ENCODE measurements at places on chromosomes 5 and 9.
A peak's percentile ranks its signal among the peaks of the same experiment; 100 is the strongest.

GRCh38 chr9:2907411-2907810 is 63.5 kb upstream of the PUM3 start:
- no peak for DNase-seq

DNA sequence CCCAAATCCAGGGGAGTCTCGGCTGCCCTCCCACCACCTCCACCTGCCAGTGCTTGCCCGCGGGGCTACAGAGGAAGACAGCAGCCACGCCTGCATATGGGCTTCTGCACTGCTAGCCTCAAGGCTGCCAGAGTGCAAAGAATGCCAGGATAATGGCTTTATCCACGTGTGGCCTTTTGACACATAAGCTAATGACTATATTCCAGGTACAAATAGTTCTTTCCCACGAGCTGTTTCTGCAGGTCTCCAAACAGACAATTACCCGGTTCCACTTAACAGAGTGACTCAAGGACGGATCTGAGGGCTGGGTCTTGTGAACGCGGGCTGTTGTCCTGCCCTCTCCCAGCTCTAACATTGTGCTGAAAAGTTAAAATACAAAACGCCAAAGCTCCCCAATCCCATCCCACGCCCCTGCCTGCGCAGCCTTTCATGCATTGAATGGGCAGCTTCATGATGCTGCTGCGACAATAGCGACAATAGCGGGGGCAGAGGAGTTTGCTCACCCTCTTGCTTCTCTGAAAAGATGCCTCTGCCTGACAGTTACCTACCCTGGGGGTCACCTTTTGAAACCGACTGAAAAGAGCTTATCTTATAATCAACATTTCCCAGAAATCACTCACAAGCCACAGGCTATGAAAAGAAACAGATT is 39.1 kb upstream of the MSH3 start:
- DNase-seq: no peak

DNA sequence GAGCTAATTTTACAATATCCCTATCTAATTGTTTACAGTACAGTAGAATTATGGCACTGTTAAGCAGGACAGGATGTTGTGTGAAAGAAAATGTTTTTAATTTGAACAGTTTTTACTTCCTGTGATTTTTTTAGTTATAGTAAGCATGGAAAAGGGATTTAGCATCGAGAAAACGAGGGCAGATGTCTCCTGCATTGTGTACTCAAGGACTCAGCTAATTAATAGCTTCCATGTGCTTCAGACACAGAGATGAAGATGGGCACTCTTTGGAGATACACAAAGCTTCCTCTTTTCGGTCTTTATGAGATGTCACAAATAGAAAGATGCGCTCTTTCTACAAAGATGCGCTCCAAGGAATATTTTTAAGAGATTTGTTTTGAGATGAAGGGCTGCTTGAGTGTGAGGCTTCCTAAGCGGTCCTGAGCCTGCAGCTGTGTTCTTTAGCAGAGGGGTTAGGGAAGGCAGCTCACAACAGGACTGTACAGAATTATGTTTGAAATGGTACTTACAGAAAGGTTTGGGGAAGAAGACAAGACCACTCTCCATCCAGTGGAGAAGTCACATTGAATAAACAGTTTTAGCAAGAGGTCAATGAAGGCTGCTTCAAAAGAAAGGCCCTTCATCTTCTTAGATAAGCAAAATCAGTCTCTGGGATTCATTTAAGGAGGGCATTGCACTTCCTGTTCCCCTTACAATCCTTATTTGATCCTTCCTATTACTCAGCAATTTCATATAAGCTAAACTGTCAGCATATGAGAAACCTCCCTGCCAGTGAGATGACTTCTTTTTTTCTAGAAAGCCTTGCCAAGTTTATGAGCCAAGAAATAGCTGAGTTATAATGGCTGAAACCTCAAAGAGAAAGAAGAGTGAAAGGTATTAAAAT is 311.5 kb downstream of the EFNA5 start:
- DNase-seq: no peak

- no peak for DNase-seq
Measured at GRCh38 chr9:108831496-108832178, 24.1 kb downstream of the ACTL7B start.

GRCh38 chr9:86282979-86283535 is 719 bp upstream of the ISCA1 start:
- DNase-seq: no peak

DNA sequence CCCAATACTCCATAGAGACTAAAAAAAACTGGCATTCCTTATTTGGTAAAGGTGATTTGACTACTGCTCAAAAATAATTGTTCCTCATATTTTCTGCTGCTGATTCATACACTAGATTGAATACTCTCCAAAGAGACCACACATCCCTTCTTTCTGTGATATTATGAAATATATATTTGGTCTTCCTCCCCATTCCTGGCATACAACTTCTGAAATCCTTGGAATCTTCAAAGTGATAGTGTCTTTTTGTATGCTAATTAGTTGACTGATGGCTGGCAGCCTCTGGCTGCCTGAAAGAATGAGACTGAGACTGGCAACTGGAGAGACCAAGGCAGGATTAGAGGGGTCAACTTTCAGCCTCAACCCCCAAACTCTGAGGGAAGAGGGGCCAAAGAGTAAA is 348.0 kb upstream of the RFX3 start:
- no peak for DNase-seq

DNA sequence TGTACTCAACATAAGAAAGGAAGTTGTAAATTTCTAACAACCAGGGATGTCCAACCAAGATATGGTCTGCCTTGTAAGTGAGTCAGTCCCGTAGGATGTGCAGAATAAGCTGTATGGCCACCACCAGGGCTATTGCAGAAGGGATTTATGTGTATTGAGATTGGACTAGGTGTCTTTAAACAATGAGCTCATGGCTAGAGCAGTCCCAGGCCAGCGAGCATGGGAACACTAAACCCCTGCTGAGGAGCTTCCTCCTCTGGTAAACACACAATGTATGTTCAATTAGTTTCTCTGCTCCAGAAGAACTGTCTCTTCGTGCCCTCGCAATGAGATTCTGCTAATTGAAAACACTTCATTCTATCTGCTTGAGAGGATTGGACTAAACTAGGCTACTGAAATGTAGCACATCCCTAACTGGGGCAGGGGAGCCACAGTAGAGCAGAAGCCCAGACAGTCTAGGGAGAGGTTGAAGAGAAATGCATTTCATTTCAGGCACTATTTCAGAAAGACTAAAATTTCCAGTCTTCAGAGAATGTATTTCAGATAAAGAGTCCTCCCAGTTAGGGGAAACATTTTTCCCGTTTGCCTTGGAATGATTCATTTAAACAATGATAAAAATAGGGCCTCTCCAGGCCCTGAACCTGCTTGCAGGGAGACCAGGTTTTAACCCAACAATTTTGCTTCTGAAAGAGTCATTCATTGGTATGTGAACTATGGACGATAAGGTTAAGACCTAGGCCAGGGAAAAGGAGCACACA is 154.7 kb downstream of the FAM114A2 start:
- no peak for DNase-seq

DNA sequence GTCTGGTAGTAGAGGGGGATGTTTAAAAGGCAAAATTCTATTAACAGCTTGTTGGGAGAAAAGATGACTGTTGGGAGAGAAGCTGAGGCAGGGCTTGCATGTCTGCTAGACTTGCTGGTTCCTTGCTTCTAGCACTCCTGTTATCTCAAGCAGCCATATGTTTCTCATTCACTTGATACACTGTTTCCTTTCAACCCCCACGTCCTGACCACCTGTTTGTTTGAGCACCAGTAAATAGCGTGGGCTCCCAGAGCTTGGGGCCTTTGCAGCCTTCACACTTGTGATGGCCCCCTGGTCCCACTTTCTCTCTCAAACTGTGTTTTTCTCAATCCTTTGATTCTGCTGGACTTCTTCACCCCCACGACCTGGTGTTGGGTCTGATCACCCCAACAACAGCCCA is 111.7 kb upstream of the TMEM161B start:
- no peak for DNase-seq

DNA sequence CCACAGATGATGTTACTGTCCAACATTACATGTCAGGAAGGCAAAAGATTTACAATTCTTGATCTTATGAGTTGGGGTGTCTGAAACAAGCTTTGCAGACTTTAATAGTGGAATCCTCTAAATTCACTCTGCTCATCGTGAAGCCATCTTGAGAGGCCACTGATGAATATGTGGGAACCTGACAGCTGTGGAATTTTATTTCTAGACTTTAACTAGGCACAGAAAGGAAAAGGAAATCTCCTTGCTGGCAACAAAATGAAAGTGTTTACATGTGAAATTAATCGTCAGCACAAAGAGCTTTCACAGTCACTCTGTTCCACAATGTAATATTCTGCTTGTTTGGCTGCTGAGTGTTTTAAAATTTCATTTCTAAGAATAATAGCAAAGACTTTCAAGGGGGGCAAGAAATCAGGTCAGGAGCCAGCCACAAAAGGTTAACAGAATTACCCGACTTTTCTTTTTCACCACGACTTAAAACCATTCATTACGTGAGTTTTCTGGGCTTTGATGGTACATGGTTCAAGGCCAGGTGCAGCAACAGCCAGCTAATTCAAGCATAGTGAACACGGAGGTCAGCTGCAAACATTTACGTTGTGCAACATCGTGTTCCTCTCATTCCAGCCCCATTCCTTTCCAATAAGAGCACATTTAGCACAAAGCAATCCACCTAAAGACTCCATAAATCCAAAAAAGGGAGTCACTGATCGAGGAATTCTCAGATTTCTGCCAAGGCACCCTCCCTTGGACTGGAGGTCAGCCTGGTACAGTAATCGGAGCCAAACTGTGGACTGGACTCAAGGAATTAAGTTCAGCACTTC is 14.6 kb downstream of the NREP start:
- DNase-seq: no peak

DNA sequence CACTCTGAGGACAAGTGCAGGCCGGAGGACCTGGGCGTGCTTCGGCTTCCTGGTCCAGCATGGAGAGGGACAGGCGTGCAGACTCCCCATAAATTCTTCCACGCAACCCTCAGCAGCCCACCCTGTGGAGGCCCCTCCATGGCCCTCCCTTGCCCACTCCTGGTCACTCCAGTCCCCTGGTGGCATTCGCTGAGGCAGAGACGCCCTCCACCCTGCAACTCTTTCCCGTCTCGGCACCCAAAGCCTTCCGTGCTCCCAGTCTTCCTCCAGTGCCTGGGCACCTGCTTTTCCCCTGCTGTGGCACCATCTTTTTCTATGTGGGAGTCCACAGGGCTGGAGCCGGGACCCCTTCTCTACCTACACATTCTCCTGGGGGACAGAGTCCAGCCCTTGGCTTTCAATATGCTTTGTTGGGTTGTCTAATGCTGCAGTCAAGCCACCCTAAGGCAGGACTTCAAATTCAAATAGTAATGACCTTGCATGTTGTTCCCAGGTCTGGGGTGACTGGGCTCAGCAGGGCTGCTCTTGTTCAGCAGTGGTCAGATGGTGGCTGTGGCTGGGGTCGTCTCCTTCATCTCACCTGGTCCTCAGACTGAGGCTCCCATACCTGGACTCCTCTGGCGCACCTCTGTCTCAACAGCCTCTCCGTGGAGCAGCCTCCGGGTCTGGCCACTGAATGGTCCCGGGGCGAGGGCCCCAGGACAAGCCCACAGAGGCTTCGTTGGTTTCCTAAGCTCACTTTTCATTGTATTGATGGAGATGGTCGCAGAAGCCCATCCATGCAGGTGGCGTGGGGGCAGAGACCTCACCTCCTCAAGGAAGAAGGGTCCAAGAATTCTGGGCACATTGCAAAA is 15.2 kb downstream of the MRPL36 start:
- no peak for DNase-seq

GRCh38 chr5:93302711-93303110 is 278.3 kb downstream of the NR2F1-AS1 start:
- DNase-seq: no peak

- no peak for DNase-seq
Measured at GRCh38 chr5:170596482-170597044, 92.7 kb downstream of the KCNIP1 start.

- DNase-seq: no peak
Measured at GRCh38 chr9:88915916-88916315, 75.4 kb upstream of the S1PR3 start.

- no peak for DNase-seq
Measured at GRCh38 chr9:105205787-105206495, 38.5 kb upstream of the SLC44A1 start.

- no peak for DNase-seq
Measured at GRCh38 chr5:135600152-135600570, 21.4 kb upstream of the CXCL14 start.

DNA sequence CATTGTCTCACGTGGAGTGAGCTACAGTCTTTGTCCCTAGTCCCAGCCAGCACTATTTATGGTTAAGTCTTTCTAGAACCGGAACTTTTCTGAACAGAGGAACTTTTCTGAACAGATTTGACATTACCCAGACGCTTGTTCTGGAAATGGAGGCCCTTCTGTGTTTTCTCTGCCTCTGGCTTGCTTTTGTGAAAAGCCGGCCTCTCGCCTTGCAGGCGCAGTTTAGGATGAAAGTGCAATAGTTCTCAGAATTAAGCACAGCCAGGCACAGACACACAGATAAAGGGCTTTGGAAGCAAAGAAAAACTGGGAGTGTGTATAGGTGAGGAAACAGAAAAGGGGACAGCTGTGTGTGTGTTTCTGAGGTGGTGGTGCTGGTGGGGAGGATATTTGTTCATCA is 5.9 kb downstream of the GDNF start:
- no peak for DNase-seq

- no peak for DNase-seq
Measured at GRCh38 chr9:5652821-5653220, 23.9 kb downstream of the RIC1 start.

DNA sequence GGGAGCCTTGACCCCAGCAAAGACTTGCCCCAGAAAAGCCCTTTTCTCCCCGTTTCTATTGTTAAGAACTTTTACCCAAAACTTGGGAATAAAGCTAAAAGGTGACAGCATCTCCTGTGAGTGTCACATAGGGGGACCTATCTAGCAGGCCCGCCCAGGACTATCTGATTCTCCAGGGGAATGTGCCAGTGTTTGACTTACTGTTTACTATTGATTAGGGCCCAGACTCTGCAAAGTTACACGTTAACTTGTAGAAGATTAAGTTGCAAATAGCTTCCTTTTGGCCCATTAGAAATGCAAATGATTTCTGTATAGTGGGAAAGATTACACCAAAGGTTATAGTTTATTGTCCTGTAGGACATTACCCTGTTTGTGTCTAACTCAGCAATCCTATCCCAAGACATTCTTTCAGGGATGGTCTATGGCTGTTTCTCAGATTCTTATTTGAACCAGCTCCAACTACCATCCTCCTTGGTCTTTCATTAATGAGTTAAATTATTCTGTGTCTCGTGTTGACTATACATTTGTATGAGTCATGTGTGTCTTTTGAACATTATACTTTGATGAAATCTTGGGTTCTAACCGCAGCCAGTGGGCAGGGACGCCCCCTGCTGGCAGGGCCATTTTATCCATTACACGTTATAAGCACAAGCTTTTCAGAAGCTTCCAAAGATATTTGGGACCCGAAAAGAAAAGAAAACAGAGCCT is 60.7 kb downstream of the HRH2 start:
- peak; percentile 45 for DNase-seq

DNA sequence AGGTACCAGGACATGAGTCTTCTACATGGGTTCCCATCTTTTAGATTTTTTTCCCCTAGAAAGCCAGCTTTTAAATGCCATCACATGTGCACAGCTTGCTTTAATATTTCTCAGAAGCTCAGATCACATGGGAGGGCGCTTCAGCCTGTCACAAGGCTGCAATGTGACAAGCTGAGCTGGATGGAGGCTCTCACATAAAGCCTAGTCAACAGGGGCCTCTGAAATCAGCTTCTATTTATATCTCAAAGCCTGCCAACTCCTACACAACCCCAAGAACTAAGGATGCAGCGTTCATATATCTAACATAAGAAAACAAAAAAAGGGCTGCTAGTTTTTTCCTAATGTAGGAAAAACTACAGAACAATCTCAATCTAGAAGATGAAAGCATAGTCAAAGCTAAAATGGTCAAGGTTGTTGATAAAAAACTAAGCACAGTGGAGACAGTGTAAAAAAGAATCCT is 2.3 kb downstream of the ZFAND5 start:
- DNase-seq: peak; percentile 34
